Gastroesophageal sphincter (tissue), 4 donors: ENCODE measurements at places on chromosomes 5 and 9. TPM values are rescaled to one million over a fixed set of nuclear protein-coding genes. Genes with fewer than 3 reads are reported as not detected.

Gene AKNA
- total RNA-seq = 8.8 TPM

Gene CDC23
- 20.1 TPM for total RNA-seq

Gene SMC5
- 38.1 TPM for total RNA-seq

Gene CDC20B
- not detected for total RNA-seq

Gene CD74
- total RNA-seq = 720 TPM

Gene GZMA
- total RNA-seq = not detected

Gene SLC6A7
- not detected for total RNA-seq

Gene SLC45A2
- total RNA-seq = not detected

Gene ELAVL2
- 0.25 TPM for total RNA-seq

Gene LEAP2
- 1.9 TPM for total RNA-seq

Gene SLIT3
- 30.2 TPM for total RNA-seq

Gene FAM81B
- total RNA-seq = not detected

Gene GLRA1
- not detected for total RNA-seq

Gene LIX1
- total RNA-seq = 1.1 TPM

Gene PCDHB15
- total RNA-seq = 3.8 TPM

Gene ZDHHC11
- total RNA-seq = 11.6 TPM

Gene CA9
- not detected for total RNA-seq

Gene SUSD3
- total RNA-seq = 1.5 TPM

Gene GBGT1
- 18.0 TPM for total RNA-seq

Gene ADGRD2
- not detected for total RNA-seq

Gene FYB1
- 3.9 TPM for total RNA-seq

Gene SLC22A4
- 1.1 TPM for total RNA-seq

Gene RGS7BP
- total RNA-seq = 3.4 TPM

Gene CSF2
- not detected for total RNA-seq

Gene IFNB1
- total RNA-seq = not detected

Gene IL3
- total RNA-seq = not detected

Gene FAT2
- total RNA-seq = not detected

Gene RLN2
- not detected for total RNA-seq

Gene C9orf153
- total RNA-seq = 0.54 TPM

Gene DND1
- total RNA-seq = not detected

Gene BSPRY
- 0.31 TPM for total RNA-seq

Gene TAS2R1
- not detected for total RNA-seq

Gene CLIC3
- 2.2 TPM for total RNA-seq

Gene PCDHGC4
- total RNA-seq = 3.6 TPM

Gene FAM221B
- not detected for total RNA-seq

Gene COL5A1
- total RNA-seq = 48.5 TPM

Gene TAF11L5
- not detected for total RNA-seq

Gene AJM1
- 2.8 TPM for total RNA-seq

Gene SLC1A1
- total RNA-seq = 2.3 TPM

Gene CFAP77
- total RNA-seq = not detected

Gene MEIKIN
- 4.0 TPM for total RNA-seq

Gene TUSC1
- 23.4 TPM for total RNA-seq

Gene CANX
- total RNA-seq = 400 TPM

Gene MELK
- not detected for total RNA-seq

Gene FAM120A
- total RNA-seq = 68.6 TPM

Gene EGFLAM
- 4.8 TPM for total RNA-seq

Gene IL7R
- total RNA-seq = 1.1 TPM

Gene SERINC5
- 8.4 TPM for total RNA-seq

Gene PCDHB9
- total RNA-seq = 10.9 TPM

Gene FAM153A
- 14.0 TPM for total RNA-seq
